ENCODE measurements at places on chromosomes 2 and 18. TPM values are rescaled to one million over a fixed set of nuclear protein-coding genes. Genes with fewer than 3 reads are reported as not detected.

The UPP2 gene
- total RNA-seq = not detected

The DCC gene
- not detected for total RNA-seq

The HOXD3 gene
- total RNA-seq = 1.2 TPM

The GRP gene
- not detected for total RNA-seq

The MOGAT1 gene
- total RNA-seq = not detected

The DUSP2 gene
- 8.5 TPM for total RNA-seq

The CHMP3 gene
- 138 TPM for total RNA-seq

The ITGB6 gene
- total RNA-seq = 0.99 TPM

The FOXI3 gene
- not detected for total RNA-seq

The DUSP28 gene
- total RNA-seq = 14.3 TPM

The KCNJ3 gene
- 2.8 TPM for total RNA-seq

The APOB gene
- total RNA-seq = 6.1 TPM

The GPR45 gene
- not detected for total RNA-seq

The ACYP2 gene
- 26.7 TPM for total RNA-seq

The ACSL3 gene
- total RNA-seq = 65.1 TPM

The DAW1 gene
- total RNA-seq = 1.1 TPM

The KATNAL2 gene
- 5.7 TPM for total RNA-seq

The HMSD gene
- total RNA-seq = not detected

The SOWAHC gene
- total RNA-seq = 19.4 TPM

The GAL3ST2 gene
- 2.2 TPM for total RNA-seq

The FBXO48 gene
- 0.56 TPM for total RNA-seq

The CYP27A1 gene
- total RNA-seq = 31.6 TPM

The SCYGR5 gene
- total RNA-seq = not detected

The DHRS9 gene
- total RNA-seq = 0.95 TPM

The CRACDL gene
- total RNA-seq = 5.9 TPM

The KCTD1 gene
- 14.7 TPM for total RNA-seq

The ZNF236 gene
- 22.5 TPM for total RNA-seq

The UBXN4 gene
- total RNA-seq = 126 TPM

The DSG1 gene
- total RNA-seq = 1.1 TPM

The SIX3 gene
- not detected for total RNA-seq

The NYAP2 gene
- total RNA-seq = not detected

The SLC9A4 gene
- 1.4 TPM for total RNA-seq

The B3GNT7 gene
- total RNA-seq = 11.4 TPM
